Keratinocyte (primary cell): ENCODE measurements at places on chromosomes 11 and 22.

GRCh38 chr11:76214968-76215548 lies 8.8 kb upstream of the WNT11 start:
- H3K36me3 ChIP-seq = no peaks in the 10 kb centered on the region
- no peak overlapping the region for H3K27ac ChIP-seq
- H3K4me1 ChIP-seq = peaks cover 3% of the 10 kb centered on the region

GRCh38 chr22:42994917-42995562 lies 19.9 kb downstream of the PACSIN2 start:
- no peaks in the 10 kb centered on the region for H3K36me3 ChIP-seq
- no peak overlapping the region for H3K4me3 ChIP-seq
- no peak for DNase-seq
- peak overlapping the region; percentile 65 for H3K27ac ChIP-seq
- H3K4me1 ChIP-seq = peaks cover 66% of the 10 kb centered on the region

DNA sequence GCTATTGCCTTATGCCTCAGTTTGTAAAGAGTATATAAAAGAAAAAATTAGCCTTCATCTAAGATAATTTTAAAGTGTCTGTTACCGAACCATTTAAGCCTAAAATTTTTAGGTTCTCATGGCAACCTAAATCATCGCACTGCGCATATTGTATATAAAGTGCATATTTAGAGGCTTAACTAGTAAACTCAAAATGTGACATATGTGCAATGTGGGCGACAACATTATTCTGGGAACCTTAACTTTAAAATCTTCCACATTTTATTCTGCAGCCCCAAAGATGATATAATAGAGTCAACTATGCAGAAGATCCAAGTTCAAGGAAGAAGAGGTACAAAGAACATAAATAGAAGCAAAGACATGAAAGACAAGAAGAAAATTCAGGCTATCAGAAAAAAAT lies 23.0 kb downstream of the CELF1 start:
- no peak for DNase-seq
- peaks cover 14% of the 10 kb centered on the region for H3K4me1 ChIP-seq
- H3K4me3 ChIP-seq = no peak overlapping the region
- H3K27me3 ChIP-seq = no peaks in the 10 kb centered on the region
- no peak overlapping the region for H3K27ac ChIP-seq

- no peaks in the 10 kb centered on the region for H3K36me3 ChIP-seq
- no peak for DNase-seq
- H3K4me3 ChIP-seq = no peak overlapping the region
- no peak overlapping the region for H3K27ac ChIP-seq
These were observed 23.1 kb downstream of the JRKL start for GRCh38 chr11:96412761-96413381.

- H3K4me3 ChIP-seq = no peak overlapping the region
- DNase-seq = no peak
- H3K4me1 ChIP-seq = peaks cover 11% of the 10 kb centered on the region
These were observed 32.3 kb downstream of the ARHGAP42 start for GRCh38 chr11:100719362-100719761.

GRCh38 chr22:46556775-46557174 lies 19.4 kb upstream of the CELSR1 start:
- DNase-seq = no peak
- no peaks in the 10 kb centered on the region for H3K27me3 ChIP-seq
- no peaks in the 10 kb centered on the region for H3K36me3 ChIP-seq
- H3K27ac ChIP-seq = no peak overlapping the region
- no peak overlapping the region for H3K4me3 ChIP-seq

- H3K36me3 ChIP-seq = no peaks in the 10 kb centered on the region
- no peaks in the 10 kb centered on the region for H3K27me3 ChIP-seq
- H3K4me3 ChIP-seq = no peak overlapping the region
- no peak overlapping the region for H3K27ac ChIP-seq
These were observed 13.5 kb downstream of the MS4A6A start for GRCh38 chr11:60169264-60169915.

- H3K4me1 ChIP-seq = peaks cover 72% of the 10 kb centered on the region
- H3K4me3 ChIP-seq = no peak overlapping the region
- no peaks in the 10 kb centered on the region for H3K27me3 ChIP-seq
- peak overlapping the region; percentile 72 for H3K27ac ChIP-seq
- no peaks in the 10 kb centered on the region for H3K36me3 ChIP-seq
These were observed 87.6 kb upstream of the PICALM start for GRCh38 chr11:86156397-86156955.

DNA sequence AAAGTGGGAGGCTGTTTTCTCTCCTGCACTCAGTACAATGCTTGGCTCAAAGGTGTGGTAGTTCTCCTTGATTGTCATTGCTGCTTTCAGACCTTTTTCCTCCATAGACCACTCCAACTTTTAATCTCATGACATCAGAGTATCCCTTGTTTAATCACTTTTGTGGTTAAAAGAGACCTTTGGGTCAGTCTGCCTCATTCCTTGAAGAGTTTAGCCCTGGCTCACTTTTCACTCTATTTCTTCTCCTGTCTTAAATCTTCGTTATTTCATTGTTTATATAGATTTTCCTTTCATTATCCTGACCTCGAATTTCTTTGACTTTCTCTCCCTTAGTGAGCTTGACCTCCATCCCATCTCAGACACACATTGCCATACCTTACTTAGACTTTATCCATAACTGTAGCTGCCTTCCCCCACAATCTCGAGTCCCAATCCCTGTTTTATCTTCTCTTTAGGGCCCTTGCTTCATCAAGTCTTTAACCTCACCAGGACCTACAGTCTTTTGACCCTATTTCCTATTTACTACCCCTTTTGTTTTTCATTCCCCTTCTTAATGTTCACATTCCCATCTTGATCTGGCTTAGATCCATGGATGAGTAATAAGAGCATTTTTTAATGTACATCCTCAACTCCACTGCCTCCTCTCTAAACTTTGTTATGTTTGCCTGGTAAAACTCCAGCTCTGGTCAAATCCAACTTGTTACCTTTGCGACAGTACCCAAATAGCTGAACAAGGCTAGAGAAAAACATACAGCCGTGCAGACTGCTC lies 9.5 kb downstream of the ATXN10 start:
- no peak for DNase-seq
- peaks cover 40% of the 10 kb centered on the region for H3K4me1 ChIP-seq
- H3K27ac ChIP-seq = no peak overlapping the region
- H3K4me3 ChIP-seq = no peak overlapping the region
- no peaks in the 10 kb centered on the region for H3K36me3 ChIP-seq
- no peaks in the 10 kb centered on the region for H3K27me3 ChIP-seq

GRCh38 chr11:1893581-1894359 lies 2.1 kb upstream of the PRR33 start:
- no peak overlapping the region for H3K27ac ChIP-seq
- H3K4me1 ChIP-seq = no peaks in the 10 kb centered on the region
- no peak for DNase-seq
